Left forelimb (tissue), 1 donor: ENCODE measurements at places on chromosomes 1 and 21.

- no peak for DNase-seq
These were observed 45.2 kb downstream of the NENF start for GRCh38 chr1:212477680-212478466.

DNA sequence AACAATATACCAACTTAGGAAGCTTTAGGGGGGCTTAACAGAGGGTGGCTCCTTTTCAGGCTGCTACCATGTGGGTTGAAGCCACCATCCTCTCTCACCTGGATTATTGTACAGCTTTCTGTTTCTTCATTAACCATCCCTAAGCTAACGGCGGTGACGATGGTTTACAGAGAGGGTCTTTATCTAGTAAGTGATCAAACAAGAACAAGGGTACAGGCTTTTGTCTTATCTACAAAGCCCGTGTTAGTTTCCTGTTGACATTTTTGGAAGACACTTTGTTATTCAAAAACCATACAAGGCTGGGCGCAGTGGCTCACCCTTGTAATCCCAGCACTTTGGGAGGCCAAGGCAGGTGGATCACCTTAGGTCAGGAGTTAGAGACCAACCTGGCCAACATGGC is 20.4 kb downstream of the SLC25A33 start:
- DNase-seq: no peak

DNA sequence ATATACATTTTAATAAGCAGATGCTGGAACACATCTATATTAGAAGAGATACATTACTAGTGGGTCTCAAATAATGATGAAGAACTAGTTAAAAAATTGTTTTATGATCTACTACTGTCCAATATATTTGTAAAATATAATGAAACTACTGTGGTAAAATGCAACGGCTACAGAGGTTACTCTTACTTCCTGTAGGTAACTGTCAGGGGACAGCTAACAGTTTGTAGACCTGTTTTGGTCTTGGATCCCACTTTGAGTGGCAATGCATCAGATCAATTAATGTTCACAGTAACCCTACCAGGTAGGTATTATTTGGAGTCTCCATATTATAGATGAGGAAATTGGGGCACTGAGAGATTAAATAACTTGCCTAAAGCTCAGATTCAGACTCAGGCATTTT is 26.7 kb upstream of the MYSM1 start:
- no peak for DNase-seq

DNA sequence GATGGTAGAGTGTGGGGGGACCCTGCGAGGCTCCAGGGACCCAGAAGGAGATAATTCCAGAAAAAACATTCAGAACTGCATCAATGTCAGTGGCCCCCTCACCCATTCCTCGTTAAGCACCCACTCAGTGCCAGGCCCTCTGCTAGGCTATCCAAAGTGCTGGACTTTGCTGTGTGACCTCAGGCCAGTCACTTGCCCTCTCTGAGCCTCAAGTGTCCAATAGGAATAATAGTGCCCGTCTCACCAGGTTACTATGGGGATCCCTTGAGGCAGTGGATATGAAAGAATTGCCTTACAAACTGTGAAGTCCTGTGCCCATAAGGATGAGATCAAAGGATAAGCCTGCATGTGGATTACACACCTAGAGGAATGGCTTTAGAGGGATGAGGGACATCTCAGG is 83.4 kb downstream of the IGSF21 start:
- DNase-seq: no peak

- DNase-seq: no peak
These were observed 15.8 kb upstream of the C8A start for GRCh38 chr1:56838759-56839158.

GRCh38 chr1:21268281-21269239 is 21.7 kb downstream of the ECE1 start:
- DNase-seq: no peak

- DNase-seq: no peak
These were observed 24.0 kb downstream of the QSOX1 start for GRCh38 chr1:180178511-180179161.

DNA sequence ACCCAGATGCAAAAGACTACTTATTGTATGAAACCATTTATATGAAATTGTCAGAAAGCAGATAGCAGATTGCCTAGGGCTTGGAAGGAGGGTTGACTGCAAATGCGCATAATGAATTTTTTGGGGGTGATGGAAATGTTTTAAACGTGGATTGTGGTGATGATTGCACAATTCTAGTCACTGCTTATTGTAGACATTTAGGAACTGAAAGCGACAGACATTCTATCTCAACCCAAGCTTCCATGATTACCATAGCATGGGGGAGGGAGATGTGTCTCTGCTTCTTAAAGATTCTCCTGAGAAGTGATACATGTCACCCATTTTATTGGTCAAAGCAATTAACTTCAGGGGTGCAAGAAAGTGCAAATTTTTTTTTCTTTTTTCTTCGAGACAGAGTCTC is 2.8 kb upstream of the MTF2 start:
- no peak for DNase-seq

GRCh38 chr1:163321311-163322305 is at the start of gene NUF2:
Gene NUF2 (plus strand): TSS chr1:163321954. CDS start chr1:163326052, 4,098 bp downstream.
- DNase-seq: peak; percentile 99

DNA sequence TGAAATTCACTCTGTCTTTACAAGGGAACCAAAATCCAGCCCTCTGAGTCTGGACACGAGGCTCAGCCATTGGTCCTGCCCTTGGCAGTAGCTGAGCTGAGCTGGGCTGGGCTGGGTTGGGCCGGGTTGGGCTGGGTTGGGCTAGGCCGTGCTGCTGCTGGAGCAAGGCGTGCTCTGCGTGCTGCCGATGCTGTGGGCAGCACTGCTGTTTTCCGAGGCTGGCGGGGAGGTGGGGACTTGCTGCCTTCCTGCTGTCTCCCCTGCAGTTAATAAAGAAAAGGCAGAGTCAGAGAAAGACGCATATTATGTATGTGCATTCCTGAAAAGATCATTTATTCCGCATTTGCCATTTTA is 182.9 kb downstream of the CDC7 start:
- no peak for DNase-seq

DNA sequence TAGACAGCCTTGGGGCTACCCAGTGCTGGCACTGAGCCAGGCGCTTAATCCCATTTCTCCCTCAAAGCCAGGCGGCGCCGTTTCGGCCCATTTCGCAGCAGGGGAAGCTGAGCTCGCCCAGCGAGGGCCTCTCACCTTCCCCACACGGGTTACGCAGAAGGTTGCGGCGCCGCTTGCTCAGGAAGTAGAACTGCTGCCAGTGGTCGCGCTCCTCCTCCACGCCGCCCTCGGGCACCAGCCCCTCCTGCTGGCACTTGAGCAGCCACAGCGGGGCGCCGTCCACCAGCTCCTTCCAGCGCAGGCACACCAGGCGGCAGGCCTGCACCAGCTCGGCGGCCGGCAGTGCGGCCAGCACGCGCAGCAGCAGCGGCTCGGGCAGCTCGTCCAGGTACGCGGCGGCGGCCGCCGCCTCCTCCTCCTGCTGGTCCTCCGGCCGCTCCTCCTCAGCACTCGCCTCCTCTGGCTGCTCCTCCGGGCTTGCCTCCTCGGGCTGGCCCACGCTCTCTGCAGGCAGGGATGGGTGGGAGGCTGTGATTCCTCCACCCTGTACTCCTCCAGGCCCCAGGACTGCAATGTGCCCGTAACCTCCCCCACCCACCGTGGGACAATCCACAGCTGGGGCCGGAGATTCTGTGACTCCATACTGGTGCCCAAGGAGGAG is 3.8 kb downstream of the FBXO2 start:
- no peak for DNase-seq

GRCh38 chr1:59757197-59757747 is 57.5 kb upstream of the HOOK1 start:
- DNase-seq: no peak

- DNase-seq: no peak
These were observed 117.8 kb upstream of the COL6A1 start for GRCh38 chr21:45863751-45864150.

- no peak for DNase-seq
These were observed 342.3 kb downstream of the SMYD3 start for GRCh38 chr1:246164764-246165163.

DNA sequence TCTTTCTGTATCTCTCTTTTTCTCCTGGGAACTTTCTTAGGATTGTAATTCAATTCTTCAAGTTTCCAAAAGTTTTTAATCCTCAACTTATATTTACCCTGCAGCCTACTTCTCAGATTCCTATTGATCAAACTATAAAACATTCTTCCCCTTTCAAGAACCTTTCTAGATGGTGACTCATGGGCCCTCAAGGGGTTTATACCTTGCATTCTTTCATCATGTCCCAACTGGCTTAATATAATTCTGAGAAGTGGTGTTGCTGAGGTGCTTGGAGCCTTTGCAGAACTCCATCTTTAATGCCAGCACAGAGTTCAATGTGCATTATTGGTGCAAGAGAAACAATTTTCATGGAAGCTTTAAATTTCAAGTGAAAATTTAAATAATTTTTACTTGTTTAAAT is 273.4 kb downstream of the VAV3 start:
- DNase-seq: no peak

- peak; percentile 57 for DNase-seq
These were observed 1.7 kb downstream of the PIP5K1A start for GRCh38 chr1:151199873-151200581.

GRCh38 chr1:111467865-111468716 is 5.7 kb upstream of the C1orf162 start:
- no peak for DNase-seq

DNA sequence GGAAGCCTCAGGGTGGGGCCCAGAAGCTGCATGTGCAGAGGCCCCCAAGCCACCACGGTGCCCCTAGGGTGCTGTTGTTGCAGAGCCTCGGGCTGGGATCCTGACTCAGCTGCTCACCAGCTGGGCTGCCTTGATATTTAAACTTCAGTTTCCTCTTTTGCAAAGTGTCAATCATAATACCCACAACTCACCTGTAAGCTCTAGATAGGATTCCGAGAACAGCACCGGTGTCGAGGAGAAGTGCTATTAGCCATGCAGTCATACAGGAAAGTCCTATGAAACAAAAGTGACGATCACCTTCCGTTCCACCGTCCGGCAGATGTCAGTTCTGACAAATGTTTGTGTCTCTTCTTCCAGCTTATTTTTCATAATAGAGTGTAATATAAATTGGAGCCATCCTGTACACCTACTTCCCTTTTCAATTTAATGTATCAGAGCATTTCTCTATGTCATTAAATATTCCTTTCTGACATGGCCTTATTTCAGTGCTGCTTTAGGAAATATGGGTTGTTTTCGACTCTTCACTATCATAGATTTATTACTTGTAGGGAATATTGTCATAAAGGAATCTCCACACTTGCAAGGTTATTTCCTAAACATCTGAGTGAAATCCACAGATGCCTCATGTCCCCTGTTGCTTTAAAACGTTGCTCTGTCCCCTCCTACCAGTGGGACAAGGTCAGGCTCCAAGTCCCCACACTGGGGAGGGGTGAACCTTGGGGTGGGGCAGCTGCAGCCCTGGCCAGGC is 100.8 kb downstream of the SIK1 start:
- DNase-seq: no peak

DNA sequence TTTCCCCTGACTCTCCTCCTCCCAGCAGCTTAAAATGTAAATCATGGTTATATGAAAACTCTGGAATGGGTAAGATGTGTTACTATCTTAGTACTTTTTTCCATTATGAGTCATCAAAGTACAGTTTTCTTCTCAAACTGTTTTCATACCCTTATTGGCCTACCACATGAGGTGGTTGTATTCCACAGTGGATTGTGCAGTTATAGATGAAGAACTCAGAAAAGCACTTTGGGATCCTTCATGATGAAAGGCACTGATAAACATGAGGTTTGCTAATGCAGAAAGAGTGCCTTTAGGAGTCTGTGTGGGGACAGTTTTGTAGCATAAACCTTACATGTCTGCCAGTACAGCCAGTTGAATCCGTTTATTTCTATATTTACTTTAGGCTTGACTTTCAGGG is 32.0 kb upstream of the MYOCOS start:
- DNase-seq: no peak

DNA sequence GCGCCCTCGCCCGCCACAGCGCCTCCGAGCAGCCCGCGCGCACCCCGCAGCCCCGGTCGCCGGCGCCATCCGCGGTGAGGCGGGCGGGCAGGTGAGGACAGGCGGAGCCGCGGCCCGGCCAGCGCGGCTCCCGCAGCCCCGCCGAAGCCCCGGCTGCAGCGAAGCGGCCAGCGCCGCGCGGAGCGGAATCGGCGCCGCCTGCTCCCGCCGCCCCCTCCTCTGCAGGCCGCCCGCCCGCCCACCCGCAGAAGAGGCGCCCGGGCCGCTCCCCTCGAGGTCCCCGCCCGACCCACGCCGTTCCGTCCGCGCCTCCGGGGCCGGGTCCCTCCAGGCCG is 1.3 kb downstream of the PRDM16 start:
- DNase-seq: no peak

DNA sequence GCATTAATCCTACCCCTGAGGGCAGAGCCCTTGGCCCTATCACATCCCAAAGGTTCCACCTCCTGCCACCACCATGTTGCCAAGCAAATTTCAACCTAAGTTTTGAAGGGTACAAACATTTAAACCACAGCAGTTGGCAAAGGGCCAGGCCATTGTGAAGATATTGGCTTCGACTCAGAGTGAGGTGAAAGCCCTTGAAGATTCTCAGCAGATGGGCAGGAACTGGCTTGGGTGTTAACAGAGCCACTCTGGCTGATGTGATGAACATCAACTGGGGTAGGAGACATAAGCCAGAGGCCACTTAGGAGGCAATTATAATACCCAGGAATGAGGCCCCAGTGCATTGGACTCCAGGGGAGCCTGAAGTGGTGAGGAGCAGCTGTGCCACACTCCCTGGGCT is 207.7 kb upstream of the KAZN start:
- no peak for DNase-seq

GRCh38 chr1:113677250-113678158 is 81.8 kb downstream of the PHTF1 start:
- no peak for DNase-seq

GRCh38 chr1:44471911-44472453 is 66.9 kb downstream of the RNF220 start:
- DNase-seq: no peak

DNA sequence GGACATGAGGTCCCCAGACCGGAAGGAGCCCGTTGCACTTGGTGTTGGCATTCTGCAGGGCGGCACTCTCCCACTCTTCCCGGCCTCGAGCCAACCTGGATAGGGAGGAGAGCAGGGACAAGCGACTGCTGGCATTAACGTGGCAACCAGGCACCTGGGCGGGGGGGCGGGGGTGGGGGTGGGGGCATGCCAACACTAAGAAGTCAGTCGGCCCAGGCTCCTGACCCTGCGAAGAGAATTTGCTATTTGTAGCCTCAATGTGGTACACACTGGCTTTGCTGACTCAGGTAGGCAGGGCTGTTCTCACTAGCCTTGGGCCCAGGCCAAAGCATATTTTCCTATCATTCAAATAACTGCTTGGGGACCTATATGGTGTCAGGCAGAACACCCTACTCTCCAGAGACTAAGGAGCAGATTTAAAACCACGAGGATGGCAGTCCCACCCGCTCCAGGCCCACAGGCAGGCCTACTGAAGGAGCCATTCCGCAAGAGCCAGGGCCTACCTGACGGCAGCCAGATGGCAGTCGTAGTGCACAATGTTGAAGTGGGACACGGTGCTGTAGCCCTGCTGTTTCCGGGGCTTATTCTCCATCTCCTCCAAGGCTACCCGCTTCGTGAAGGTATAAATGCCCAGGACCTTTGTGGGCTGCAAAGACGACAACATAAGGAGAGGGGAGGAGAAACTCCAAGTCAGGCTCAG is 123.7 kb downstream of the UBR4 start:
- DNase-seq: no peak

- DNase-seq: no peak
These were observed 34.0 kb upstream of the C1orf115 start for GRCh38 chr1:220655961-220656740.
